ENCODE measurements at places on chromosomes 13 and 19.

DNA sequence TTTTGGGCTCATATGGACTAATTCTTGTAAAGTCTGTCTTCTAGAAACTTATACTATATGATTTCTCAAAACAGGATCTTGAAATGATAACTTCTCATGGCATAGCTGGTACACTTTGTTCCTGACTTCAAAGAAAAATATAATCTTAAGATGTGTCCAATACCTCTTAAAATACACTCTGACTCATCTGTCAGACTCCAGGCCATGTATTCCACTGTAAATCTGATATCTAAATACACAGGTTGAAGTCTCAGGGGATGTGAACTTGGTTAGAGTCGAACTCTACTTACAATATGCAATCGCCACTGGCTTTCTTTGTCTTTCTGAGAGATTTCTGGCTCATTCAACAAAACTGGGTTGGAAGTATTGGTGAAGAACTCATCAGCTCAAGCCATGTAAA lies 99.8 kb downstream of the LACC1 start:
- DNase-seq, result no peak

DNA sequence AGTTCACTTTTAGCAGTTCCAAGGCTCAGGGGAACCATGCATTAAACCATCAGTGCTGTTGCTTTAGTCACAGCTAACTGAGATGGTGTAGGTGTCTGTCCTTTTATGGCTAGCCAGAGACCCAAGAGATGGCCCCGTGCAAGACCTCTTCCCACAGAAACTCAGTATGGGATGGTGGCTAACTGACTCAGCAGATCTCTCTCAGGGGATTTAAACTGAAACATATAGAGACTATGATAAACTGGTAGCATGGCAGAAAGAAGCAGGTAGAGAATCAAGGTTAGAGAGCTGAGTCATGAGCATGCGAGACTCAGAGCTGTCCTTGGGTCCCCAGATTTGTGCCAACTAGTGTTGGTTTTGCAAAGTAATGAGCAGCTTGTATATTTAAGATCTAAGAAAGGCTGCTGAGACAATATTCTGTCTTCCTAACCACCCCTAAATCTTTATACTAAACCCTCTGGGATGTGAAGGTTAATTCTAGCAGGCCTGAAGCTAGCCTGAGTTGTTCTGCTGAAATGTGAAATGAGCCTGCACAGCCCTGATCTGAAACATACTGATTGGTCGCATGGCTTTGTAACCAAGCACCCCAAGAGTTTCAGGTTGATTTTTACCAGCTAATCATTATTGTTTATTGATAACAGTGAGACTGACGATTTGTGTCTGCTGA lies 6.5 kb upstream of the SCEL start:
- no peak for DNase-seq

- DNase-seq, result no peak
Observed at GRCh38 chr13:65035302-65035701, 2194.8 kb downstream of the PCDH9 start.

GRCh38 chr19:10870501-10870954 lies 825 bp upstream of the CARM1 start:
- no peak for DNase-seq

DNA sequence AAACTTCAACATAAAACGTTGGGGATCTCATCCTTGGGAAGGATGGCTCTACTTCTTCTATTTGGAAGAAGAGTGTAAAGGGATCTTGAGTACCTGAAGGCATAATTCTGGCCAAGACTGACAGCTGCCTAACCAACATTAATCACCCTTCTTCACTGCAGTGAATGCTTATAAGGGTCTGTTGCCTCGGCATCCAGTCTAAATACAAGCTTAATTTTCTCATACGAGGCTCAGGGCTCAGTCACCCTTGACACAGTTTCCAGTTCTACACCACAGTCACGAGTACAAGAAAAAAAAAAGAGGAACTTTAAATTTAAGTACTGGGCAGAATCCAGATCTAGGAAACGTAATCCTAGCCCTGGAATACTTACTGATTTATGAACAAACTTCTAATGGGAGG lies 9.0 kb downstream of the FPR3 start:
- no peak for DNase-seq

GRCh38 chr13:98214707-98215106 lies 37.6 kb upstream of the RNF113B start:
- DNase-seq, result no peak

DNA sequence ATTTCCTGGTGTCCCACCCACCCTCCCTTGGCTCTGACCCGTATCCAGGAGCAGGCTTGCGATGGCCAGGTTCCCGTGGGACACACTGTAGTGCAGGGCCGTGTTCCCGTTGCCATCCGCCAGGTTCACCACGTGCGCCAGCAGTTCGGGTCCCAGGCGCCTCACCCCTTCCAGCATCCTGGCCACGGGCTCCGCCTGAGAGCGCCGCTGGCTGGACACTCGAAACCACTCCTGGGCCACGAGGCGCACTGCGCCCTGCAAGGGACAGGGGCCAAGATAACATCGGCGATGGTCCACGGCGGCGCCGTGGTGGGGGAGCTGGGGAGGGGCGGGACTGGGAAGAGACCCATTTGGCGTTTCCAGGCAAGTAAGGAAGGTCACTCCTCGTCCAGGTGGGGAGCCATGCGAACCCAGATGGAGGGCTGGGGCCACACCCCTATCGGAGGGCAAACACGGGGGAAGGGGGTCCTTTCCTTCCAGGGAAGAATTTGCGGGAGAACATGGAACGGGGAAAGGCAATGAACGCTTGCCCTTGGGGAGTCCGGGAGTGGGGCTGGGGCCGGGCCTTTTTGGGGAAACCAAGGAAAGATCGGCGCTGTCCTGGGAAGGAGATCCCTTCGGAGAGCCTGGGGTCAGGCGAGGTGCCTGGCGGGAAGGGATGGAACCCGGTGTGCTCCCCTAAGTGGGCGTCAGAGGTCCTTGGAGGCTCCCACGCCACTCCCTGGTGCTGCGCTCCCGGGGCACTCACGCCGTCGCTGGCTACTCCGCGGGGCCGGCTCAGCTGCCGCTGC lies 9.9 kb downstream of the KANK3 start:
- DNase-seq, result no peak

GRCh38 chr19:48511800-48512503 lies at the start of gene LMTK3:
TSS of gene LMTK3 (minus strand) at chr19:48511835. CDS start at chr19:48511576, 259 bp downstream.
- no peak for DNase-seq

GRCh38 chr13:52161181-52161646 lies 1.8 kb upstream of the NEK3 start:
- DNase-seq, result no peak

All from HS-27A (cell line).